ENCODE measurements at places on chromosomes 1 and 21.

GRCh38 chr1:70003211-70003908 lies 202.0 kb downstream of the LRRC40 start:
- DNase-seq = no peak

- DNase-seq = no peak
Measured at GRCh38 chr21:45769896-45770295, 126.4 kb downstream of the PCBP3 start.

DNA sequence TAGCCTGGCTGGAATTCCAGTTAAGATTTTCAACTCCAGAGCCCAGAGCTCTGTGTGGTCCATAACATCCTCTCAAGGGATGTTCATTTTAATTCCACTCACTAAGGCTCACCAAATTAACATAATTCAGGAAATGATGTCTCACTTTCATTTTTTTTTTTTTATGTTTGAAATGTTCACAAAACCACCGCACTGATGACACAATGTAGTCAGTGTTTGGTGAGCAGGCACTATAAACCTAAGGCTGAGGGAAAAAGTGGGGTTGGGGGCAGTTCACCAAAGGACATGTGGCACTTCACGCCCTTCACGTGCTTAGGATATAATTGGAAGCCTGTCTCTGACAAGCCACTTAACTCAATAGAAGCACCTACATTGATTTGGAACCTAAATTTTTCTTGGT lies 177.3 kb upstream of the CAMK1G start:
- no peak for DNase-seq

- DNase-seq = no peak
Measured at GRCh38 chr1:209335178-209335577, 248.3 kb upstream of the CAMK1G start.

GRCh38 chr1:247966532-247967204 lies 1.6 kb downstream of the OR2AK2 start:
- no peak for DNase-seq

Measured in cardiac septum (tissue), 1 donor.